ENCODE measurements at places on chromosomes 1 and 21.
A peak's percentile ranks its signal among the peaks of the same experiment; 100 is the strongest.

GRCh38 chr1:41387667-41388091, 26.4 kb downstream of the FOXO6 start:
- DNase-seq: no peak

- peak; percentile 86 for DNase-seq
Observed at GRCh38 chr1:206583707-206584648, 28.3 kb downstream of the EIF2D start.

DNA sequence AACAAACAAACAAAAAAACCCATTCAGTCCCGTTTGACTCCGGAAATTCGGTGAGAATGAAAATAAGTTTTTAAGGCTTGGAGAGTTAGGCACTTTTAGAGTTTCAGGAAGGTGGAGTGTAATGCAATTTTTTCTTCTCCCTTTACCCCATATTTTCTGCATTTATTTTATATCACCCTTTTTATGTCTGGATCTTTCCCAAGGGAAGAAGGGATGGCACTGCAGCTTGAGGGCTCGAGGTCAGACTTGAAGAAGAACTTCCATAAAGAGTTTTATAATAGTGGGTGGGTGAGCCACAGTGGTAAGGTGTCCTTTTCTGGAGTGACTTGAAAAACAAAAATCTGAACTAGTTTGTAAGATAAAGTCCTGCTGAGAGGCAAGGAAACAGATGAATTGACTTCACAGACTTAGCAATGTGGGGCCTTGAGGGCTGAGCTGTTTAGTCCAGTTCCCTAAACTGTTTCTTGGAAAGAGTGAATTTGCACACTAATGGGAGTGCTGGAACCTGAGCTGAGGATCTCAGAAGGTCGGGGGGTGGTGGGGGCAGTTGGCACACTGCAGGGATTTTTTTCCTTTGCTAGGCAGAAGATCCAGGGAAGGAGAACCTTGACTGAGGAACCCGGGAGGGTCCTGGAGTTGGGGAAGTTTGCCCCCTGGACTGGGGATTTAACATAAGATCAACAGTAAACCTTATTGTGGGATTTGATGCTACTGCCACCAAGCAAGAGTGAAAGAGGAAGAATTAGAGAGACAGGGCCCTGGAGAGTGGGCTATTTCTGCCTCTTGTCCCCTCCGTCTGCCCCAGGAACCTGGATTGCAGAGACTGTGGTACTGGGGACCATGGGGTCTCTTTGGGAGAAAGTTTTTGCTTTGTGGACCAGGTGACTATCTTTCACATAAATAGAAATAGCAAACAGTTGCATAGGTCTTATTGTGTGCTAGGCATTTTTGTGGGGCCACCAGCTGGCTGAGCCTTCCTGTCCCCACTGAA, 1.8 kb upstream of the MEX3A start:
- DNase-seq: no peak

- no peak for DNase-seq
Observed at GRCh38 chr1:206575165-206575893, 36.9 kb downstream of the EIF2D start.

GRCh38 chr1:71835442-71835813, 446.9 kb downstream of the NEGR1 start:
- no peak for DNase-seq

DNA sequence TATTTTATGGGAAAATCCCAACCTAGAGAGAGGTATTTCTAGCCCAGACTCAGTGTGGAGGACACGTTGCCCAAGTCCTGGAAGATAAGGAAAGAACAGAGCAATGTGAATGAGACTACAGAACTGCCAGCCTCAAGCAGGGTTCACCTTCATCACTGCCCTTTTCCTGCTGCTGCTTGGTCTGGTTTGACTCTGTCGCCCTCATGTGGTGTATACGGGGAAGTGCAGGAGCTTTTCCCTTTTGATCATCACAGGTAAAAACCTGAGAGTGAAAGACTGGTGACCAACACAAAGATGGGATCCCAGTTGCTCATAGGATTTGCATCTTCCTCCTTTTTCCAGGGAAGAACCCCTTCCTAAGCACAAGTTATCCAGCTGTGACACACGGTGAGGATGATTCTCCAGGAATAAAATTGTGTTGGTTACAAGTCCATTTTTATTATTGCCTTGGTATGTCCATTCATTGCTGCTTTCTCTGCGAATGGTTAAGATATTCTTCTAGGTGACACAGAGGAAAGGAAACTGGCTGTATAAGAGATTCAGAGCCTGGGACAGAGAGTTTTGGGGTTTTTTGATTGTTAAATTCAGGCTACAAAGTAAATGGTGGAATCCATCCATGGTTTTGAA, 89.5 kb upstream of the CD53 start:
- peak; percentile 31 for DNase-seq

DNA sequence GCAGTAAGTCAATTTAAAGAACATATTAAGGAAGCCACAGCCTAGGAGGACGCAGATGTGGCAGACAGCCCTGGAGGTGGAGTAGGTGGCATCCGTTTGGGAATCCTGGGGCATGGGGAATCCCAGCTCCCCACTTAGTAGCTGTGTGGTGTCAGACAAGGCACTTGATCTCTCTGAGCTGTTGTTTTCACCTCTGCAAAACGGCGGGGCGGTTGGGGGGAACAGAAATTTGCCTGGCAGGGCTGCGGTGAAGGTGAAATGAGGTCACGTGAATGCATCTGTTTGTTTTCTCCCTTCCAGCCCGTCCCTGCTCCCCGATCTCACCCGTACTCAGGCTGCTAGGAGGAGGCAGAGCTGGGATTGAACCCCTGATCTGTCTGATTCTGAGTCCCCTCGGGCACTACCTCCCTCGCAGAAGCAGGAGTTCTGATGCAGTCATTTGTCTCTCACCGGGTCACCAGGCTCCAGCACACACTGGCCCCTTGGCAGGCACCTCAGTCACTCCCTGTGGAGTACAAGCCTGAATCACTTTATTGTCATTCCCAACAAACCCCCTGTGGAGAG, 2.2 kb upstream of the LAPTM5 start:
- peak; percentile 65 for DNase-seq

- no peak for DNase-seq
Observed at GRCh38 chr1:67897270-67897949, 64.1 kb upstream of the GNG12 start.

DNA sequence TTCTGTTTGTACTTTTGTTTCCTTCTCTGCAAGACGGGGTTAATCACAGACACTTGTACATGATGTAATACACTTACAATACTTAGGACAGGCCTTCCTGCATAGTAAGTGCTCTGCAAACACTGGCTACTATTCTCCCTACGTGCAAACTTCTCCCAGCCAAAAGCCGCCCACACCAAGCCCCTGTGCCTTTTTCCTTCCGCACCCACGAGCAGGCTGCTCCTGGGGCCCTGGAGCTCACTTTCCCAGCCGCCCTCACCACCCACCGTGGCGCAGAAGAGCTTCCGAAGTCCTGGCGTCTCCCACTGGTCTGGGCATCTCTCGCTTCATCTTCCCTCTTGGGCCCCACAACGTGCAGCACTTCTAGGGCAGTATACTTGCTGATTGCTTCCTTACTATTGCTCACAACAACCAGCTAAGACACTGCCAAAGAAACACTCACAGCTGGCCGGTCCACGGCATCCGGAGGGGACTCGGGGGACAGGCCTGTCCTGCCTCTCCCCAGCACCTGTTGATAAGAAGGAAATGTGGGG, 22.5 kb upstream of the GPR157 start:
- DNase-seq: no peak

- no peak for DNase-seq
Observed at GRCh38 chr1:19925342-19926070, 2.1 kb upstream of the PLA2G2E start.

DNA sequence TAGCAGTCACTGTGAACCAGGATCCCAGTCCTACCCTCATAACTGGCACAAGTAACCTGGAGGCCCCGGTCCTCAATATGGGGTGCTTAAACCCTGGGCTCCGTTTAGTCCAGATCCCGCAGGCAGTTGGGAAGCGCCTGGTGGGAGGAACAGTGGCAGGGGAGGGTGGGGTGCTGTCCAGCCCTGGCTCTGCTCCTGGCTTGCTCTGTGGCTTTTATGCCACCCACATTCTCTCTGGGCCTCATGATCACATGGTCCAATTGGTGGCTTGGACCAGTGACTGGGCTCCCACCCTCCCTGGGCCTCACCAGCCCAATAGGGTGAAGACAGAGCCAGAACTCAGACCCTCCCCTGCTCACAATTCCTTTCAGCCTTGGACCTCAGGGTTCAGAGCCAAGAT, 2.9 kb downstream of the CD164L2 start:
- no peak for DNase-seq

DNA sequence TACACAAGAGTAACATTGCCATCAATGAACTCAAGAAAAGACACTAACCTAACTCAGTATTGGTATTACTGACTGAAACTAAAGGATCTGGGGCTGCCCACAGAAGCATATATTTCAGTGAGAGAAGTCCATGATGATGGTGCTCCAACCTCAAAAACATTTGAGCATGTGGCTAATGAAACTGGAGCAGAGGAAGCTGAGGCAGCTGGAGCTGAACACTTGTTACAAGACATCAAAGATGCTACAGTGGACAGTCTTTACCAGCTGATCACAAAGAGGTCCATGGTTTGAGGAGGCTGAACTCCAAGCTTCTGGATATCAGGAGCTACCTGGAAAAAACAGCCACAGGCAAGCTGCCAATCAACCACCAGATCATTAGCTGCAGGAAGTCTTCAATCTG, 42.2 kb upstream of the TTC39A start:
- DNase-seq: no peak

- DNase-seq: no peak
Observed at GRCh38 chr1:7583291-7584096, 187.6 kb upstream of the VAMP3 start.

- no peak for DNase-seq
Observed at GRCh38 chr1:53458634-53459033, 565 bp upstream of the DMRTB1 start.

DNA sequence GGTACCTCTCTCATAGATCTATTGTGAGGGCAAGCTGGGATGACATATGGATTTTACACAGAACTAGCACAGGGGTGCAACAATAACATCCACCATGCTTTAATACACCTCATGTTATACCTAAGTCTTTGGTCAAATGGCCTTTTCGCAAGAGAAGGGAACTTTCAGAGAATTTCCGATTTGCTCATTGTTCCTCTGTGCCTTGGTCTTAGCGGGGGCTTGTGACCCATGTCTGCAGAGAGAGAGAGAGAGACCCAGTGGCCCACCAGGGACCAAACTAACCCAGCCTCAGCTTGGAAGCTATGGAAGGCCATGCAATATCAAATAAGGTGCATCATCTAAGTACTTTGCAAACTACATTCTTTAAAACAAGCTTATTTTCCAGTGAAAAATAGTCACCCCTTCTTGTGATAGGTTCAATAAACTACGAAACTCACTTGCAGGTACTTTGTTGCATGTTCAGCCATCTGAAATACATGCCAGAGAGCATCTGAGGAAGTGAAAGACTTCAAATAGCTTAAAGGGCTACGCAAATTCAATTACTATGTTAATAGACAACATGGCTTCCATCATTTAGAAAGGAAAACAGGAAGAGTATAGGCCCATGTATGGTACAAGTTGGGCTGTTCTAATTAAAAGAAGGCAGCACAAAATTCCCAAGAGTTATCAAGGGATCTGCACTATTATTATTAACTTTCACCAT, 100.7 kb downstream of the KCNN3 start:
- DNase-seq: no peak

- DNase-seq: no peak
Observed at GRCh38 chr1:55352080-55352810, 137.1 kb upstream of the USP24 start.

- DNase-seq: peak; percentile 71
Observed at GRCh38 chr1:207823880-207824566, 72.2 kb downstream of the CD46 start.

- DNase-seq: no peak
Observed at GRCh38 chr21:43812957-43813655, 23.7 kb downstream of the RRP1 start.

GRCh38 chr1:157774412-157774811, 2.5 kb downstream of the FCRL2 start:
- DNase-seq: no peak

Data from stimulated activated CD4-positive, alpha-beta T cell treated with anti-CD3 and anti-CD28 coated beads, Interleukin-4, amount 100 ng/mL, for 1 hour (primary cell).